ENCODE measurements at places on chromosomes 3 and 15. TPM values are rescaled to one million over a fixed set of nuclear protein-coding genes. Genes with fewer than 3 reads are reported as not detected.

CLEC3B gene
- 0.29 TPM for total RNA-seq

SERPINI2 gene
- total RNA-seq, result not detected

DNA sequence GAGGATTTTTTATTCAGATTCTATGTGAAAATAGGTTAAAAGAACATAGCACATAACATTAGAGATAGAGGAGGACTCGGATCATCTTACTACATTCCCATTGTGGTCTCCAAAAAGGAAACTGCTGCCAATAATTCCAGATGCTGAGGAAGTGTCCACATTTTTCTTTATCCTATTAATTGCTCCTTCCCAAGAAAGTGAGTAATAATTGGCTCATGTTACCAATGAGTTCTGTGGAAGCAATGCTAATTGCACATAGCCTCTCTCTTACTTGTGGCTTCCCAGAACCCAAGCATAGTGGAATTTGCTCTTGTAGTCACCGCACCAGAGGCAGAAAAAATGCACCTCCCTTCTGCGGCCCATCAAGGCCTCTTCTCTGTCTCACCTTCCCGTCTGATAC is 208.4 kb downstream of the PLOD2 start:
- no peaks in the 10 kb centered on the region for H3K4me1 ChIP-seq
- no peak for DNase-seq
- no peak overlapping the region for H3K4me3 ChIP-seq
- no peak overlapping the region for H3K27ac ChIP-seq
- no peaks in the 10 kb centered on the region for H3K36me3 ChIP-seq

DNA sequence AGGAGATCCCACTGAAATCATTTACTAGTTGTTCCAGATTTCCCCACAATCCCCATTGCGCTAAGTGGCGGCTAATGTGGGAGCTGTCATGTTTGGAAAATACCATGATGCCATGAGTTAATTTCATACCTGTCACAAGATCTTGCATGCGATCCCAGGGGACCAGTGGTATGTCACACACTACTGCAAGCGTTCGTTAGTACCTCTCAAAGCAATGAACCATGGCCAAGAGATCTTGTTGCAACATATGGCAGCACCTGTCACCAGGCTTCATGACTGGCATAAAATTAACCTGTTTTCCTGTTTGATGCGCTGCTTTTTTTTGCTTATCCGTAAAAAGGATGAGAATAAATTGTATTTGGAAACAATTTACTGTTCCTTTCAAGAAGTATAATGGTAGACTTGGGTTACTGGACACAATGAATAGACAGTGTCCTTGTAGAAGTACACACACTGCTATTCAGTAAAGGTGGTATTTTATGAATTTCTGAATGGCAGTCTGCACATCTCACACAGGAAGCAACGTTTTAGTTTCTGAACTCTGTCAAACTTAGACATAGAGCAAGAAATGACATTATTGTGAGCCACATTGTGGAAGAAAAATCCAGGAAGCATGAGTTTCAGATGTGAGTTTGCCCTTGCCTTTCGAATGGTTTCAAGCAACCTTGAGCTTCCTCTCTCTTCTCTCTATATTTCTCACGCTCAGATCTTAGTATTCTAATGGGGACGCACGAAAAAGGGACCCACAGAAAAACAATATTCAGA is 81.9 kb downstream of the CHL1 start:
- no peaks in the 10 kb centered on the region for H3K4me1 ChIP-seq
- H3K27ac ChIP-seq, result no peak overlapping the region
- H3K36me3 ChIP-seq, result no peaks in the 10 kb centered on the region
- H3K27me3 ChIP-seq, result no peaks in the 10 kb centered on the region

DNA sequence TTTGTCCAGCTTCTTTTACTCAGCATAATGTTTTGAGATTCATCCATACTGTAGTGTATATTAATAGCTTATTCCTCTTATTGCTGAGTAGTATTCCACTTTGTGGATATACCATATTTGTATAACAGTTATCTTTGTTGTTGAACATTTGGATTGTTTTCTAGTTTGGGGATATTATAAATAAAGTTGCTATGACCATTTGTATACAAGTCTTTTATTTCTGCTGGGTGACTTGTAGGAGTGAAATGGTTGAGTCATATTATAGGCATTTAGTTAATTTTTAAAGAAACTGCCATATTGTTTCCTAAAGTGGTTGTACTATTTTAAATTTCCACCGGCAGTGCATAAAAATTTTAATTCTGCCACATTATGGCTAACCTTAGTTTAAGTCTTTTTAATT is 53.4 kb downstream of the RPL39L start:
- peaks cover 14% of the 10 kb centered on the region for H3K36me3 ChIP-seq
- H3K4me1 ChIP-seq, result peaks cover 13% of the 10 kb centered on the region
- no peak overlapping the region for H3K27ac ChIP-seq

- no peak overlapping the region for H3K27ac ChIP-seq
- H3K4me1 ChIP-seq, result no peaks in the 10 kb centered on the region
- H3K36me3 ChIP-seq, result peaks cover 3% of the 10 kb centered on the region
- no peak for DNase-seq
- no peak overlapping the region for H3K4me3 ChIP-seq
These were observed 111.4 kb downstream of the PGPEP1L start for GRCh38 chr15:98896002-98896721.

GRCh38 chr3:131036986-131037385 is 10.3 kb downstream of the NEK11 start:
- no peak overlapping the region for H3K27ac ChIP-seq
- DNase-seq, result no peak
- H3K27me3 ChIP-seq, result no peaks in the 10 kb centered on the region
- H3K4me3 ChIP-seq, result no peak overlapping the region
- peaks cover 14% of the 10 kb centered on the region for H3K4me1 ChIP-seq
- peaks cover 2% of the 10 kb centered on the region for H3K36me3 ChIP-seq

- no peak for DNase-seq
- H3K4me1 ChIP-seq, result no peaks in the 10 kb centered on the region
- no peak overlapping the region for H3K4me3 ChIP-seq
- H3K27me3 ChIP-seq, result peaks cover 14% of the 10 kb centered on the region
- no peak overlapping the region for H3K27ac ChIP-seq
These were observed 73.0 kb upstream of the GAP43 start for GRCh38 chr3:115550285-115550761.
